Activated T-cell treated with anti-CD3 and anti-CD28 coated beads, Interleukin-2, amount 50 U/mL, for 4 hours (primary cell): ENCODE measurements at places on chromosomes 7 and 10. TPM values are rescaled to one million over a fixed set of nuclear protein-coding genes. Genes with fewer than 3 reads are reported as not detected.

DNA sequence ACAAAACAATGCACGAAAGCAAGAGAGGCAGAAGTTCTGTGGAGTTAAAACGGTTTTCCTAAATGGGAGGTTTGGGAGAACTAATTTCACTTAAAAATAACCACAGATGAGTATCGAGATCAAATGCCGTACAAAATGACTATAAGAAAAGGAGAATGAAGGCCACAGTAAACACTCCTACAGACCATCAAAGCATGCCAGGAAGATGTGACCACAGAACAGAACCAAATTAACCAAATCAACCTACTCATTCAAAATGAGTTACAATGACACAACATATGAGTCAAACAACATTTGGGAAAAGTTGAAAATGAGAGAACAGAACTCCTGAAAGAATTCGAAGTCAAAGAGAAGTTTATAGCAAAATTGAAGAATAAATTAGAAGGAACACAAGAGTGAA, 24.3 kb upstream of the DOCK1 start:
- no peak for DNase-seq

FEZF1 gene
- not detected for total RNA-seq

TYSND1 gene
- 11.6 TPM for total RNA-seq

DNA sequence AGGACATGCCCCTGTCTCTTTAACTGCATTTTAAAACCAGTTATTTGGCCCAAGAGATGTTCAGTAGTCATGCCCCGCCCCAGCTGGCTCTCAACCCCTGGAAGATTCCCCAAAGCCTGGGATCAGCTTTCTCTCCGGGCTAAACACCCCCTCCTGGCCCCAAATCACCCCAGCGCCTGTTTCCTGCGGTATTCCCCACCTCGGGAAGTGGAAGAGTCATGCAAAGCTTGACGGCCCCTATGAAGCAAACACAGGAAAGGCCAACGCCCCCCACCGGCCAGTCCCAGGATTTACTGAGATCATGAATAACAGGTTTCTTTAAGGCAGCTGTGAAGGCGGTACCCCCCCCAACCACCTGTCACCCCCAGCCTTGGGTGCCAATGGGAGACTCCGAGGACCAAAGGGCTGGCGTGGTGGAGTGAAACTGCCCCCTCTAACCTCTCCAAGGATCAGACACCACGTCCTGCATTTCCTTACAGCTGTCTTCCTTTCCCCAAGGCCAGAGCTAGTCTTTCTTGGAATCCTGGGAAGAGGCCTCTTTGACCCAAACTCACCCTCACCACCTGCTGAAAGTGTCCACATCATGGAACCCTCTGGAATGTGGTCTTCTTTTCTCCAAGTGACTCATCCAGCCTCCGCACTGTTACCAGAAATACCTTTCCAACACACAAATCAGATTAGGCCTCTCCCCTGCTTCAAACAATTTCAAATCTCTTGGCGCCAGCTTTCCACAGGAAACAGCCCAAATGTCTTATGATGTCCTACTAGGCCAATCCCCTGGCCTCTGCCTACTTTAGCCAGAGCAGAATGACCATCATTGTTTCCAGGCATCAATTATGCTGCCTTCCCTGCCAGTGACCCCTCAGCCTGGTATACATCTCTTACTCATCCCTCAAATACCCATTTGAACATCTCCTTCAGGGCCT, 301.5 kb downstream of the ZEB1 start:
- DNase-seq, result no peak

SLC35G1 gene
- 4.0 TPM for total RNA-seq

GRCh38 chr7:117830422-117830954, 42.8 kb downstream of the CTTNBP2 start:
- no peak for DNase-seq

- DNase-seq, result no peak
These were observed 25.6 kb upstream of the PIK3AP1 start for GRCh38 chr10:96745950-96746349.

DNA sequence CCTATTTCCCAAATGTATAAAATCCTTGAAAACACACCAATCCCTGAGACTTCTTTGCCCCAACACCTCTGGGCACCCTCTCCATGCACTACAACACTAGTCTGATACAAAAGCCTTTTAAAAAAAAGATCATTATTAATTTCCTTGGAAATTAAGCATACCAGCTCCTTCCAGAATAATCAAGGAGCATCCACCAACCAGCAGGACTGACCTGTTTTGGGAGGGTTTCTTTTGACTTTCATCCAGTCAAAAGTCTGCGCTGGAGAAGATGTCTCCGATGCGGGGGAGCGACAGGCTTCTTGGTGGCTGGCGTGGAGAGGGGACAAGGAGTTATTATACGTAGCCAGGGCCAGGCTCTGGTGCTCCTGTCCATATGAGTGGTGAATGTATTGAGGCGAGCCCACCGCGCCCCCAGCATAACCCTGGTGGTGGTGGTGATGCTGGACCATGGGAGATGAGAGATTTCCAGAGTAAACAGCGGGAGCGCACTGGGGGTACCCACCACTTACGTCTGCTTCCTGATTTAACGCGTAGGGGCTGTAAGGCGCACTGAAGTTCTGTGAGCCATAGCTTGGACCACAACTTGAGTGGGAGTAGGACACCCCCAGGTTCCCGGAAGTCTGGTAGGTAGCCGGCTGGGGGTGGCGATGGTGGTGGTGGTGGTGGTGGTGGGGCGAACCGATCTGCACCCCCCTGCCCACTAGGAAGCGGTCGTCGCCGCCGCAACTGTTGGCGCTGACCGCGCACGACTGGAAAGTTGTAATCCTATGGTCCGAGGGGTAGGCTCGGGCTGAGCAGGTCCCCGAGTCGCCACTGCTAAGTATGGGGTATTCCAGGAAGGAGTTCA, 527 bp downstream of the HOXA1 start:
- DNase-seq, result no peak

SLC16A12 gene
- not detected for total RNA-seq

GRCh38 chr10:112793202-112793921, 156.7 kb upstream of the TCF7L2 start:
- DNase-seq, result no peak

MET gene
- 1.3 TPM for total RNA-seq

LRMDA gene
- not detected for total RNA-seq

GRCh38 chr10:11594589-11595394, 16.7 kb downstream of the USP6NL start:
- no peak for DNase-seq

TWIST1 gene
- total RNA-seq, result 0.95 TPM

GRCh38 chr7:120828528-120828927, 29.4 kb downstream of the TSPAN12 start:
- no peak for DNase-seq

- no peak for DNase-seq
These were observed 1.8 kb downstream of the PPP1R35 start for GRCh38 chr7:100434297-100435144.

GRCh38 chr7:109577265-109577664, 1007.6 kb downstream of the DNAJB9 start:
- no peak for DNase-seq

- no peak for DNase-seq
These were observed 80.8 kb downstream of the TMEM106B start for GRCh38 chr7:12291870-12292269.

AEBP1 gene
- 26.7 TPM for total RNA-seq

MBL2 gene
- not detected for total RNA-seq

- DNase-seq, result no peak
These were observed 361.1 kb upstream of the IGFBP3 start for GRCh38 chr7:46282155-46282554.

DNA sequence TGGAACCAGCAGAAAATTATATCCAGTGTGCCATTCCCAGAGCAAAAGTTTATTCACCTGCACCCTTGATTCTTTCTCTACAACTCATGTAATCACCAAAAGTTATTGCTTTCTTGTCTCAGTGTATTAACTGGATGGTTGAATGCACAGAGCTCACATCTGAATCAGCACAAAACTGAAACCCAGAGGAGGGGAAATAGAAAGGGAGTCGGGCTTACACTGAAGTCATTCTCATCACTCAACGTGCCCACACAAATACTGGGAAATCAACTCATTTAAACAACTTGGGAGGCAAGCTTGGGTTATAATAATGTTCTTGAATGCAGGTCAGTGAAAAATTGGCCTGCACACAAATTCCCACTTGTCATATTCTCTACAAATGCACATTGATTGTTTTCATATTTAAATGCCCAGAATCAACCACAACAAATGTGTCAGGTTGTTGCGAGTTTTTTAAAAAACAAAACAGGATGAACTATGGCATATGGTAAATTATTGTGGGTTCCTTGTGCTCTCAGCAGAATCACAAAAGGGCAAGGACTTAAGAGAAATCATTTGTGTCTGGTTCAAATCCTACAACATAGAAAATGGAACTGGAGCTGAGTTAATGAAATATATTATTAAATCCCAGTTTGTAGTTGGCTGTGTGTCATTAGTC, 125.9 kb upstream of the NOBOX start:
- no peak for DNase-seq

DNA sequence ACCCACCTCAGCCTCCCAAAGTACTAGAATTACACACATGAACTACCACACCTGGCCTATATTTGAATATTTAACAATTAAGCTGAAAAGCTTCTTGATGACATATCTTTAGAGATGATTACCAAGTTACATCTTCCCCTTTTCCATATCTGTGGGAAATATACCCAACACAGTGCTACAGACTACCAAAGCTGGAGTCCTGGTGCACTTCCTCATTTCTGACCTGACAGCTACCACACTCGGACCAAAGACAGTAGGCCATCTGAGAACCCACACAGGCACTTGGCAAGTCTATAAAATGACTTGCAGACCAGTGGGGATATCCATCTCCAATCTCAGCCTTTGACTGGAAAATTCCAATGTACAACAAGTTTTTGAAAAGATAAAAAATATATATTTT, 270.4 kb upstream of the KLF14 start:
- DNase-seq, result no peak

DNA sequence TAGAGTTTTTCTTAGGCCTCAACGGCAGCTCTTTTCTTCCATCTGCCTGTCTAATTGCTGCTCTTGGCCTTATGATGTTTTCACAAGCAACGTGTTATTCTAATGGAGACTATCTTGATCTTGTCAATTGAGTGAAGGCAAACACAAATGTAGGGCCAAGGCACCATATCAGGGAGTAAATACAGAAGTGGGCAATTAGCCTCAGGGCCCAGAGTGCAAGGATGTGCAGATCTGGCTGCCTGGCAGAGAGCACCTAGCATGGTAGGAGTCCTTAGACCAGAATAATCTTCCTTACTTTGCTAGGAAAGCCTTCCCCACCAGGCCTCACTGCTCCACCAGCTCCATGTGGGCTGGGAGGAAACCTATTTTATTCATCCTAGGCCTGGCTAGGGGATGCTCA, 590.9 kb downstream of the LRMDA start:
- DNase-seq, result no peak

DNA sequence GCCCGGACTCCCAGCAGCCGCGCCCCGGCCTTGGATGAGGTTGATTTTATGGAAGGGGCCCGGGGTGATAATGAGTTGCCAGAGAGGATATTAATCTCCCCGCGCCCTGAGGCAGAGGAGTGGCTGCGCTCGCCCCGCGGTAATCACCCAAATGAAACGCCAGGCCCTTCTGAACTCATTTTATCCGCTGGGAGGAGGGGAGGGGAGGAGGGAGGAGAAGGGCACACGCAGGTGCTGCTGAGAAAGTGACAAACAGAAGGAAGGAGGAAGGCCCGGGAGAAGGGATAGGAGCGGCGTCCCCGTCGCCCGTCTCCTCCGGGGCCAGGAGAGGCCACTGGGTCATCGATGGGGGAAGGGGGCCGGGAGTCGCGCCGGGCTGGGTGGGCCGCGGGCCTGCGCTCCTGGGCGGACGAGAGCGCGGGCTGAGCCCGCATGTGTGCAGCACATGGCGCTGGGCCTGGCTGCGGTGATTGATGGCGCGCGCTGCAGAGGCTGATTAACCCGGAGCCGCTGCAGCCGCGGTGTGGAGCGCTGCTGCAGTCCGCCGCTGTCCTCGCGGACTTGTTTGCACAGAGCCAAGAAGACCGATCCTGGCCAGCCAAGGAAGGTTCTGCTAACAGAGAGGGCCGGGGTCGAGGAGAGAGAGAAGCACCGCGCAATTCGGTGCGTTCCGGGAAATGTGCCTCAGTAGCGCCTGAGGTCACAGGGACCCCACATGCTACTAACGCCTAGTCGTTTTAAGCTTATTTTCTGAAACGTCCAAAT, 6.5 kb downstream of the MNX1 start:
- no peak for DNase-seq

SLC18A2 gene
- 0.18 TPM for total RNA-seq

DNA sequence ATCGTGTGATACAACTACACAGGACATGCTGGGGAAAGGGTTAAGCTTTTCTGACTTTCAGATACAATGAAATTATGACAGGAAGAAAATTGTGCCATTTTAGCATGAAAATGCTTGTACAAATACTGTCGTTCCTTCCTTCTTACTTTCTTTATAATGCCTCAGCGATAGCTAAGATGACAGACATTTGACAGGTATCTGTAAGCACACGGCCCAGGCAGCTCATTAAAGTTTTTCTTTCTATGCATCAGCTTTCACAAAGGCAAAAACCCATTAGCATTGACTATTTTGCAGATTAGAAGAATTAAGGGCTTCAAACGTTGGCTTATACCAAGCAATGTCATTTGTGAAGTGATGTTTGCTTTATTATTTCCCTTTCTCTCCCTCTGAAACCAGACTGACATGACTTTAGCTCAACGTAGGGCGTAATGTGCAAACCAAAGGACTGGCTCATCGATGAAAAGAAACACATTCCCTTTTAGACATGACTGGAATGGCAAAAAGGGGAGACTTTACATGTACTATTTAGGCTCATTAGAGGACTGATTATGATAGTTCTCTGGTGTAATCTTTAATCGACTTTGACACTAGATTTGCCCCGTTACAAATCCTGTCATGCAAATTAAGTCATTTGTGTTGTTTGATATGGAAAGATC, 258.4 kb upstream of the SP8 start:
- DNase-seq, result no peak

AOC1 gene
- total RNA-seq, result 0.10 TPM

FXYD4 gene
- total RNA-seq, result not detected

GRCh38 chr10:79483948-79484347, 28.4 kb upstream of the EIF5AL1 start:
- no peak for DNase-seq

DNA sequence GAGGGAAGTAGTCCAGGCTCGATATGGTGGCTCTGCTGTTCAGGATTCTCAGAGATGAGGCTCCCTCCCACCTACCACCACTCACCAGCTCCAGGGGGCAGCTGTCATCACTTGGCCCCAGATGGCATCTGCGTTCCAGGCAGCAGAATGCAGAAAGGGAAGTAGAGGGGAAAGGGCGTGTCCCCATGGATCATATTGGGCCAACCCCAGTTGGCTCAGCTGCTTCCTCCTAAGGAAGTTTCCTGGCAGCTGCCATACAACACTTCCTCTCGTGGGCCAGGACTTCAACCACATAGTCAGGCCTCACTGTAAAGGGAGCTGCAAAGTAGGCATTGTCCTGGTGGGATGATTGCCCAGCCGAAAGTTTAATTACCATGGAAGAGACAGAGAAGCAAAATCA, 1.6 kb upstream of the TEX36 start:
- no peak for DNase-seq

- no peak for DNase-seq
These were observed 70.2 kb upstream of the CCDC71L start for GRCh38 chr7:106731187-106731586.

DNA sequence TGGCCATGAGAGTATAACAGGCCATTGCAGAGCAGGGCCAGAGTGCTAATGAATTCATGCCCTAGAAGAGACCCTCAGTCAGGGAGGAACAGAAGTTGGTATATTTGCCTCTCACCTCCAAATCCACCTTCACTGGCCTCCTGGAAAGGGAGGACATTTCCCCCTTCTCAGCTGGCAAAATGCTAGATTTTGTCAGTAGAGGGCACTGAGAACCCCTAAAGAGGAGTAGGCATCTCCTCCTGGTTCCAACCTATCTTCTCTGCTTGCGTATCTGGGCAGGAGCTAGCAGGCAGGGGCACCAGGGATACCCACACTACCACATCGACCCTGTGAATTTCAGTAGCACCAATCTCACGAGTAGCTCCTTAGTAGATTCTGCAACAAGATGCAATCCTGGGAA, 79.8 kb upstream of the GHITM start:
- no peak for DNase-seq
